ENCODE measurements at places on chromosomes 6 and 20.

DNA sequence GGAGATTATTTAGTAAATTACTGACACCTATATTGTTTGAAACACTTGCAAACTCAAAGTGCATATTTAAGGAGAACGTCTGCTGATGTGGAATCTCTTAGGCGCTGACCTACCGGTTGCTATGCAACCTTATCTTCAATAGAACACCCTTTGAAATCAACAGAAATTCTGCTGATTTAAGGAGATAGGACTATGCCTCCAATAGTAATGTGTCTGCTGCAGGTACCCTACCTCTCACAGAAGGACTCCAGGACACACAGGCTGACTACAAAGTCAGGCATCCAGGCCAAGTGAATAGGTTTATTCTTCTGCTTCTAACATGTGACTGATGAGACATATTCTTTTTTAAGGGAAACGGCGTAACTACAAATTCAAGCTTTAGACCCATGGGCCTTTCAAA, 311.7 kb downstream of the CBLN4 start:
- no peak for DNase-seq

DNA sequence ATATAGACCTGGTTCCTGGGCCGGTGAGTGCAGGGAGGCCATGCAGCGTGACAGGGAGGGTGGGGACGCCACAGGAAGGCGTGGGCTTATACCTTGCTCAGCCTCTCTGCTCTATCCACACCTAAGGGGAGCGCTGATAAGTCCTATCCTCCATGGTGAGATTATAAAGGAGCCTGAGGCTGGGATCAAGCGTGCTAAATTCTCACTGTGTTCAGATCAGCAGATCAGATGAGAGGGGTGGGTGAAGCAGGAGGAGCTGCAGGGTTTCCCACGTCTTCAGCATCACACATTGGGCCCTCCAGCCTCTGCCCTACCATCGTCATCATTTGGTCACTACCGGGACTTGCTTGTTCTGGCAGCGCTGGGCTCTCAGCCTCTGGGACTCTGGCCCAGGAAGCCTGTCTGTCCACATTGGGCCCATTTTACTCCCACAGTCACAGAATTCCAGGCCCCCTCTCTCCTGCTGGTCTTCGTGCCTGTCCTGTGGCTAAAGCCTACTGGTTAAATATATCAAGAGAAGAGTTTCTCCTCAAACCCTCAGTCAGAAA, 29.1 kb upstream of the PDE10A start:
- DNase-seq: no peak

GRCh38 chr6:101779051-101779844, 385.7 kb downstream of the GRIK2 start:
- peak; percentile 2 for DNase-seq

GRCh38 chr6:117906958-117907600, at the start of gene SLC35F1:
Gene SLC35F1 (plus strand): TSS chr6:117907264.
- no peak for DNase-seq

- no peak for DNase-seq
Observed at GRCh38 chr6:71203206-71203605, 85.4 kb upstream of the OGFRL1 start.

DNA sequence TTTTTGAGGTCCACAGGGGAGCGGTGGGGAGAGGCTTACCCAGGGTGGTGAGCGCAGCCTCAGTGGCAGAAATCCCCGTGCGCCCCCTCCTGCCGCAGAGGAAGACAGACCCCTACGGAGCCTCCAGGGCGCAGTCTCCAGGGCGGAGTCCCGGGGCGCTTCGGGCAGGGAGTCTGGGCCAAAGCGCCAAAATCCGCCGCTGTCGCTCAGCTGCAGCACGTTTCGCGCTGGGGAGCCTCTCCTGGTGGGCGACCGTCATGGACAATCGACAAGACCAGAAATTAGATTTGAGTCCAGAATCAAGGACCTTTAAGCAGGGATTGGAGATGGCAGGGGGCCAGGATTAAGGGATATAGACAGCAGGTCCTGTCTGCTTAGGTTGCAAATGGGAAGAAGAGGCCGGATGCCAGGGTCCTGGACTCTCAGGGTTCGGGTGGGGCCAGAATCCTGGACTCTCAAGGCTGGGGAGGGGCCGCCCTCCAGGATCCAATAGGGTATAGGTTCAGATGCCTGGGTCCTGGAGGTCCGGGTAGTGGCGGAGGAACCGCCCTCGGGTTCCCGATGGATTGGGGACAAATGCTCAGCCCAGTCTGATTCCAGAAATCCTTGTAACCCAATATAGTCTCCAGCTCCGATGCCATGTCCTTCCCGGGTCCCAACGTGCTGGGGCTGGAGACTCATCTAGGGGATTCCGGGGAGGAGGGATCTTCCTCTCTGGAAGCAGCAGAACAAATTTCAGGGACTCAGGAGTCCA, 7.9 kb upstream of the HLA-E start:
- DNase-seq: no peak

- no peak for DNase-seq
Observed at GRCh38 chr6:151036869-151037680, 171.6 kb downstream of the MTHFD1L start.

- no peak for DNase-seq
Observed at GRCh38 chr6:107555449-107555848, 65.5 kb downstream of the SOBP start.

DNA sequence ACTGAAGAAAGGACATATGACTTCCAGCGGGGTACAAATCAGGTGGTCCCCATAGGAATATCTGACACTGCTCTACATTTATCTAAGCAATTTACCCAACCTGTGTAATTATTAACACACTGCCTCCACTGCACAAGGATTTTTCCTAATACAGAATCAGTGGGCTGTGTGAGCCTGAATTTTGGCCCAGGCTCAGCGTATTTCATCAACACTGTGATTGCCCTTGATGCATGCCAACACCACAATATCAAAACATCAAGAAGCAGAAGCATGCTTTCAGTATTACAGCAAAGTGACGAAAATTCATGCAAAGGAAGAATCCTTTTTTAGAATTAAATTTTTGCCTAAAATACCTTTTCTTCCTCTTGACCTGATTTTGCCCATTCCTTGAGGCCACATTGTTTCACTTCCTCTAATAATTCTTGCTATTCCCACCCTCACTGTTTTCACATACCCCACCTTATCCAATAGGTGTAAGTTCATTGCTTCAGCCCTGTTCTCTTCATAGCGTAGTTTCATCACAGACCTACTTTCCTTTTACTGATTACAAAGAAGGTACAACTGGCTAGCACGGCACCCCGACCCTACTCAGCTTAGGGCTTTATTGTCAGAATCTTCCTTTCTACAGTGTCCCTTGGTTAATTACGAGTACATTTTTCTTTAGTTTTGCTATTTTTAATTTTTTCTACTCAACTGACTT, 83.7 kb upstream of the PTCHD4 start:
- no peak for DNase-seq

All from Panc1 (cell line).